ENCODE measurements at places on chromosomes 12 and 14.

DNA sequence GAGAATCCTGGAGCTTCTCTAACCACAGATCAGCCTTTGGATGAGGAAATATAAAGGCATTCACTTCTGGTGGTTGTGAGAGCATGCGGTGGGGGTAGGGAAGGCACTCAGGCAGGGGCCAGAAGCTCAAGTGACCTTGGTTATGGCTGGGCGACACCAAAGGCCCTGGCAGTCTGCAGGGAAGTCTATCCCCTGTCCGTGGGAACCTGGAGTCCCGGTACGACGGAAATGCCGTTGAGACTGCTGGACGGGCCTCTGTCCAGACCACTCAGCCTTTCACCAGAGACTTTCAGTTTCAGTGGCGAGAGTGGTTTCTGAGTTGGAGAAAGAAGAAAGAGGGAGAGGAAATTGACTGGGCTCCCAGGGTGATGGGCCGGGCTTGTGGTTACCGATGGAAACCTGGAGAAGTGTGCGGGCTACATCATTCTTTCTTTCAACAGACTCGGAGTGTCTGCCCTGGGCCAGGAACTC is 20.9 kb downstream of the ISCA2 start:
- no peak for DNase-seq

GRCh38 chr12:90323217-90323616 is 614.6 kb upstream of the ATP2B1 start:
- DNase-seq: no peak

- no peak for DNase-seq
These were observed 27.3 kb upstream of the ST8SIA1 start for GRCh38 chr12:22361785-22362184.

GRCh38 chr14:89461256-89461655 is 44.2 kb upstream of the FOXN3 start:
- DNase-seq: no peak

DNA sequence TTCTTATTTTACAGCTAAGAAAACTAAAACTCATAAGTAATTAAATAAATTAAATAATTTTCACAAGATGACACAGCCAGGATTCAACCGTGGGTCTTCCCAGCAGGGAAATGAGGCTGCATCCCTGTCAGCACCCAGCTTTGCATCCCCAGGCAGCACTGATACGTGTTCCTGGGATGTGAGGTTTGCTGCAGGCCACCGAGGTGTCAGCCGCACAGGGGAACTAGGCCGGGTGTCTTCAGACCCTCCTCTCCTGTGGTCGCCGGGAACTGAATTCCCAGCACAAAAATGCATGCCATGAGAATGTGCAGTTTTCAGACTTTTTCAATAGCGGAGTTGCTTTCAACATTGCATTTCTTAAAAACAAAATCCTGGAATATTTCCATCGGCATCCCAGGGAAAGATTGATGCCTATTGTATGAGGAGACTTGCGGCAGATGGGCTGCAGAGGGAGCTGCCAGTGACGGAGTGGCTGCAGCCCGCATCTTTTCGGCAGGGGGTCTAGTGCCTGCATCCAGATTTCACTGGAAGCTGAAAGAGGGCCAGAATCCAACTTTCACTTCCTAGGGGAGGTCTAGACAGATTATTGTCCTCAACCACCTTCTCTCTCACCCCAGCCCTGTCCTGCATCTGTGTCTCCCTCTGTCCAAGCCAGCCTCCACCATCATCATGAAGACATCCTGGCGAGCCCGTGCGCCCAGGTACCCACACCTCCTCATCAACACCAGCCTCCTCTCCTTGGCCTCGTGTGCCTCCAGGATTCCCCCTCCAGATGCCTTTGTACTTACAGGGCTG is 12.6 kb downstream of the LRTM2 start:
- no peak for DNase-seq

DNA sequence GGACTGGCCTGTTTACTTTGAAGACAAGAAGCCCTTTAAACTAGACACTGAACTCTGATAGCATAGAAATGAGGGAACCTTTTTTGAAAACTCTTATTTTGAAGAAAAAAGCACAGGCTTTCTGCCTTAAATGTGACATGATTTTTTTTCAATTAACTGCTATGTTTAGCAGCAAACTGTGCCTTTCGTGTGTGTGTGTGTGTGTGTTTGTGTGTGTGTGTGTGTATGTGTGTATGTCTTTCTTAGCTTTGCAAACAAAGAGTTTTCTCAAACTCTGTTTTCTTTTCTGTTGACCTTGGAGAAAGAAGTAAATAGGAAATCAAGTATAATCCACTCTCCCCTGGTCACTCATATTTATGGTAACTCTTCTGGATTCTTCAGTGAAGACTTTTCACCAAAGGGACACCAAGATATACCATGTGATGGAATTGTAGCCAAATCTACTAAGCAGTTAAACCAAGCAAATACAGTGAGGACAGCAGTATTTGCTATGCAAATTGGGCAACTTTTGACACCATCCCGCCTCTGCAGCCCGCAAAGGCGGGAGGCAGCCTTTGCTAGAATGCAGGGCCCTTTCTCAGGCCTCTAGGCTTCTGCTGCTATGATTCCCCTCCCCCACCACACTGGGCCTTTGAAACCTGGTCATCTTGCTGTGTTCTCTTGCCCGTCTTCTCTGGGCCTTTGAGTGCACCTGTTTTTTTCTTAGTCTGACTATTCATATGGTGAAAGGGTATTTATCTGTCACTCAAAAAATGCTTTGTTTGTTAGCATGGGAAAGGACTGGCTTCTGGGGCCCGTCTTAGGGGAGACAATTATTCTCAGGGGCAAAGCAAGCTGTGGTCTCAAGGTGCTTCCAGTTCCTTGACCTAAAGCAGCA is 107.9 kb downstream of the MYRFL start:
- no peak for DNase-seq

DNA sequence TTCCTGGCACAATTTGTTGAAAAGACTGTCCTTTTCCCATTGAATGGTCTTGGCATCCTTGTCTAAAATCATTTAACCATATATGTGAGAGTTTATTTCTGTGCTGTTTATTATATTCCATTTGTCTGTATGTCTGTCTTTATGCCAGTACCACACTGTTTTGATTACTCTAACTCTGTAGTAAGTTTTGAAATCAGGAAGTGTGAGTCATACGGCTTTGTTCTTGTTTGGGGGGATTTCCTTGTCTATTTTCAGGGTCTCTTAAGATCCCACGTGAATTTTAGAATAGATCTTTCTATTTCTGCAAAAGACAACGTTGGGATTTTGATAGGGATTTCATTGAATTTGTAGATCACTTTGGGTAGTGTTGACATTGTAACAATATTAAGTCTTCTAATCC is 88.5 kb downstream of the MYRFL start:
- no peak for DNase-seq

DNA sequence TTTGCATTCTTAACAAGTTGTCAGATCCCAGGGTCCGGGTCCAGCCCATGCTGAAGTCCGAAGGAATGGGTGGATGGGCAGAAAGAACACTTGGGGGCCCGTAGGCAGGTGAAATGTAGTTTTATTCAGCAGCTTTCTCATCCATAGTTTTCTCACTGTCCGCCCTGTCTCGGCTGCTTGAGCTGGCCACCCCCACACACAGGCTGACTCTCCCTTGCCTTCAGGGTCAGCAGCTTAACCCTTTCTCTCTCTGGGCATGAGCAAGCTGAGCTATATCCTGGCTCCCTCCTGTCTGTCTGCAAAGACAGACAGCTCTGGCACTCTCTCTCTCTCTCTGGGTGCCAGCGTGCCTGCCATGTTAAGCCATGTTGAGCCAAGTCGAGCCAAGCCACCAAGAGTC is 163.9 kb downstream of the PTCSC3 start:
- DNase-seq: no peak

DNA sequence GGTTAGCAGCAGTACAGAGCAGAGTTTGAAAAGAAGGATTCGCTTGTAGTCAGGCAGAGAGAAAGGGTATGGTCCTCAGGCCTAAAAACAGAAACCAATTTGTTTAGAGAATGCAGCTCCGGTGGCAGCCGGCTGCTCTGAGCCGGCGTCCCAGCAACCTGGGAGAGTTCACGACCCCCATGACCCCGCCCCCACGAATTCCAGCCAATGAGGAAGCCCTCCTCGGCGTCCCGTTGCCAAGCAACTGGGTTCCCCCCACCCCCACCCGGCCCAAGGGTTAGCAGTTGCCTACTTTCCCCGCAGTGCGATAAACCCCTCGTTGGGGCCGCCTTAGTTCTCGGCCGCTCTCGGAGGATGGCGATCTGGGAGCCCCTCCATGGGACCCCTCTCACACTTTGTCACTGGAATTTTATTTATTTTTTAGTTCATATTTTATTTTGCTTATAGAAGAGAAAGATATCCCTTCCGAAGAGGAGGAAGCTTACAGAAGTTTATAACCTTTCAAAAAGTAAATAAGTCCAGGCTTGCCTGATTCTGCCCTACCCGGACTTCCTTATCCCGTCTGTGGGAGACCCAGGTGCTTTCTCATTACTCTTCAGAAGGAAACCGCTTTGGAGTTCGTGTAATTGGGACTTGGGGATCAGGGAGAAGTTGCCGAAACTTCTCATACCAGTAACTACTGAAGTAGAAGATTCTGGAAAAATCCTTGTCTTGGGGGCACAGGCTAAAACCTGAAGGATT is at the start of gene CCDC60:
CCDC60 (plus strand) TSS at position 300 of the 741 bp plus-strand sequence. CDS start 448 bp downstream, outside the sequence.
- no peak for DNase-seq

DNA sequence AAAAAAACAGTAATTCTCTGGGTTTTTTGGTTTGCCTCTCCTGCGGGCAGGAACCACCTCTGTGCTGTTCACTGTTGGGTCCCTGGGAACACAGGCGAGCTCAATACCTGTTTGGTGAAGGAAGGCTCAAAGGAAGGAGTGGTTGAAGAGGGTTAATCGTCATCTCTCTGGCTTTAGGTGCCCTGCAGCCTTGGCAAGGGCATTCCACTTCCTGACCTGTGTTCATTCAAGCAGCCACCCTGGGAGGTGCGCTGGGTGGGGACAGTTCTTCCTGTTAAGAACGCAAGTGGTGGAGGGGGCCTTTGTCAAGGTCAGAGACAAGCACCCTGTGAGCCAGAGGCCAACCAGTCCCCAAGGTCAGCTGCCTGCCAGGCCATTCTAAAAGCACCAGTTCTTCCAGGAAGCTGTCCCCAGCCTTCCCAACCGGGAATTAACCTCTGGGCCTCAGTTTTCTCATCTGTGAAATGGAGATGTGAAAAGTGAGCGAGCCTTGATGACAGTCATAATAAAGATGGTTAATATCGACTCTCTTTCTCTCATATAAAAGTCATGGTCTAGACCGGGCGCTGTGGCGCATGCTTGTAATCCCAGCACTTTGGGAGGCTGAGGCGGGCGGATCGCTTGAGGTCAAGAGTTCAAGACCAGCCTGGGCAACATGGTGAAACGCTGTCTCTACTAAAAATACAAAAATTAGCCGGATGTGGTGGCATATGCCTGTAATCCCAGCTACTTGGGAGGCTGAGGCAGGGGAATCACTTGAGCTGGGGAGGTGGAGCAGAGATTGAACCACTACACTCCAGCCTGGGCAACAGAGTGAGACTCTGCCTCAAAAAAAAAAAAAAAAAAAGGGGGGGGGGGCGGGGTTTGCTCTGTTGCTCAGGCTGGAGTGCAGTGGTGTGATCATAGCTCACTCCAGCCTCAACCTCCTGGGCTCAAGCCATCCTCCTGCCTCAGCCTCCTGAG is 6.1 kb downstream of the RHOF start:
- DNase-seq: no peak

DNA sequence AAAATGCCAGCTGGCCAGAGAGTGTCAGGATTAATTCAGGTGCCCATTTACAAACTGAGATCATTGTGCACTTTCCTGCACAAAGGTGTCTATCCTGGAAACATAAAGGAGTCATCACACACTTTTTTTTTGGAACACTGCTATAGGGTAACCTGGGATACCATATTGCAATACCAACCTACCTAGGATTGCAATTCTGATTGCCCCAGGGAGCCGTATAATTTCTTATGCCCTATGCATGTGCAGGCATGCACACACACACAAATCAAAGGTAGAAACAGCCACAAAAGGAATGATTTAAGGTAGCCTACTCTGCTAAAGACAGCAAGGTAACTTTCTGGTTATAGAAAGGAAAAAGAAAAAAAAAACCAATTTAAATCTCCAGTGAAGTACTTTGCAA is 285.3 kb upstream of the KITLG start:
- no peak for DNase-seq

- DNase-seq: no peak
These were observed 132.2 kb upstream of the TMTC2 start for GRCh38 chr12:82554529-82554928.

- no peak for DNase-seq
These were observed 97.5 kb downstream of the CRACR2A start for GRCh38 chr12:3655328-3655900.

GRCh38 chr12:291153-291723 is 28.6 kb upstream of the SLC6A13 start:
- DNase-seq: no peak

GRCh38 chr12:130620756-130621155 is 95.3 kb downstream of the RIMBP2 start:
- DNase-seq: no peak

- no peak for DNase-seq
These were observed 65.6 kb downstream of the AMN start for GRCh38 chr14:102988054-102988453.

GRCh38 chr14:100336618-100337530 is 13.7 kb downstream of the SLC25A47 start:
- DNase-seq: no peak

- DNase-seq: no peak
These were observed 64.4 kb downstream of the PPP1R36 start for GRCh38 chr14:64614166-64614565.

- no peak for DNase-seq
These were observed 10.4 kb upstream of the GPR132 start for GRCh38 chr14:105075379-105076295.

DNA sequence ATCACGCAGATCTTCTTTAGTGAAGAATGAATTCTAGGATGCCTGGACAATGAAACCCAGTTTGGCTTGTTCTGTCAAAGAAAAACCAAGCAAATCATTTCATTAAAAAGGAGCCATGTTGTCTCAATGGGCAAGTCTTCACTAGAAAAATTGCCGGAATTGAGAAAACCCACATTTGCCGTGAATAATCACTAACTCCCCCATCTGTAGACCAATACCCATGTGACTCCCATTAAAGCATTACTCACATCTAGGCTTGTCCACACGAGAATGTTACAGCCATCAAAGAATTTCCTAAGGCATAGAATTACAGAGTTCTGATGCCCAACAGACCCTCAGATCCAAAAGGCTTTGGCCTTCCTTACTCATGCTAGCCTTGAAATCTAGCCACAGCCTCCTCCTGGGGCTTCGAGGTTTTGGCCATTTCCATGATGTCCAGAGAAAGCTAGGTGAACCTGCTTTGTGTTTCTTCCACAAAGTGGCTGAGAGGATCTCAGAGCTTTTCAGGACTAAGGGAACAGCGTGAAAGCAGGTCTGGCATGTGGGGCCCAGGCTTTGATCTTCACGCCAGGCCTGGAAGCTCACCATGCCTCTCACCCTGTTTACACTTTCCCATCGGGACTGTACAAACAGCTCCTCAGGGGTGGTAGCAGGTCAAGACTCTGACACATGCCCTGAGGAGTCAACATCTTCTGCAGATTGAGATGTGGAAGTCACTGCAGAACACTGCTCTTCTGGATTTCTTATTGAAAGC is 12.1 kb downstream of the SLC7A8 start:
- no peak for DNase-seq

GRCh38 chr12:12533238-12533829 is 29.3 kb downstream of the DUSP16 start:
- no peak for DNase-seq
